Progenitor cell of endocrine pancreas (in vitro differentiated cells): ENCODE measurements at places on chromosomes 11 and 22. TPM values are rescaled to one million over a fixed set of nuclear protein-coding genes. Genes with fewer than 3 reads are reported as not detected.

The OTOG gene
- total RNA-seq = 0.78 and 1.5 TPM in 2 replicates

The SCGB2A2 gene
- total RNA-seq = not detected in 2 replicates

The ATP6V1E1 gene
- 59.7 and 61.3 TPM in 2 replicates for total RNA-seq

The SOX10 gene
- total RNA-seq = 0.95 and 1.3 TPM in 2 replicates

The OR4A16 gene
- not detected in 2 replicates for total RNA-seq

The PKP3 gene
- total RNA-seq = 55.9 and 56.9 TPM in 2 replicates

The KBTBD3 gene
- 5.0 and 6.3 TPM in 2 replicates for total RNA-seq

The CYP2D6 gene
- 8.0 and 10.3 TPM in 2 replicates for total RNA-seq

The CALCA gene
- 0.47 and 0.57 TPM in 2 replicates for total RNA-seq

The MS4A6A gene
- not detected in 2 replicates for total RNA-seq

The TRIM49 gene
- not detected in 2 replicates for total RNA-seq

The SPINDOC gene
- 75.3 and 77.8 TPM in 2 replicates for total RNA-seq

The BCO2 gene
- 3.0 and 3.6 TPM in 2 replicates for total RNA-seq

The RAB39A gene
- total RNA-seq = 2.8 and 2.9 TPM in 2 replicates

The YAP1 gene
- 199 and 204 TPM in 2 replicates for total RNA-seq

The TBX10 gene
- total RNA-seq = not detected in 2 replicates

The OR8G1 gene
- not detected in 2 replicates for total RNA-seq

The MS4A6E gene
- not detected in 2 replicates for total RNA-seq

The LRRC74B gene
- 0.40 and 0.72 TPM in 2 replicates for total RNA-seq

The VPREB1 gene
- not detected in 2 replicates for total RNA-seq

The SMIM38 gene
- 0.65 and 1.2 TPM in 2 replicates for total RNA-seq

The GTPBP1 gene
- 64.0 and 64.9 TPM in 2 replicates for total RNA-seq
